ENCODE measurements at places on chromosomes 3 and 15.

GRCh38 chr3:42191443-42191747, 74.6 kb downstream of the CCK start:
- no peak for DNase-seq

DNA sequence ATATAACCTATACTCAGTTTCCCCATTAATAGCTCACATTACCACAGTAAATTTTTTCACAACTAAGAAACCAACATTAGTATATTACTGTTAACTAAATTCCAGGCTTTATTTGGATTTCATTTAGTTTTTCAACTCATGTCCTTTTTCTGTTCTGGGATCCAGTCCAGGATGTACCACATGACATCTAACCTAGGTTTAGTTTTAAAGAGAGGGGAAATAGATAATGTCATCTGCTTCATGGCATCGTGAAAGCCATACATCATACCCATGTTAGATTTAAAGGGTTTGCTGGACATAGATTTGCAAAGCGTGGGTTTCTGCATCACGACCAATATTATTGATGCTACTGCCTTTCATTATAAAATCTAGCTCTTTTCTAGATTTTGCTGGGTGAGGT, 33.2 kb upstream of the RPP14 start:
- no peak for DNase-seq

DNA sequence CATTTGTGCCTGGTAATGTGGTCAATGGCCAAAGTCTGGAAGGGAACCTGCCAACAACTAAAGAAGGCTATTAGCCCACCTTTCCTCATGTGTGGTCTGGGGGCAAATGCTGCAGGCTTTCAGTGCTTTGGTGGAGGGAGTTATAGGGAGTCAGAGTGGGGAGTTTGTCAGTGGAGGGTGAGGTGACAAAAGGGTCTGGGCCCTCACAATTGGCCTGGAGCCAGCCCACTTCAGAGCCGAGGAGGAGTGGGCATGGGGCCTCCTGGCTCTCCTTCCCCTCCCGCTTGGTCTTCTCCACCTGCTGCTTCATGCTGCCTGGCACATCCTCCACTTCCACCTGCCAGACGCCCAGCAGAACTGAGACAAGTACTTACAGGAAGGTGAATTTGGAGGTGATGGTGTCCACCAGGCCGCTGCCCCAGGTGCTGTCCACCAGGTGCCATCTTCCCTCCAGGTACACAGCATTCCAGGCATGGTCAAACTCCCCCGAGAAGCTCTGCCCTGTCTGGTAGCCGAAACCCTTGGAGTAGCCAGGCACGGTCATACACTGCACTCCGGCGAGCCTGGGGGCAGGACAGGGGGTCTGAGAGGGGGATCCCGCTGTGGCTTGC, 40.9 kb downstream of the KY start:
- DNase-seq, result no peak

GRCh38 chr3:186025161-186025560, 83.7 kb downstream of the ETV5 start:
- DNase-seq, result no peak

All from hippocampal formation (tissue), 2 donors.